ENCODE measurements at places on chromosomes 1 and 21.
A peak's percentile ranks its signal among the peaks of the same experiment; 100 is the strongest.

GRCh38 chr1:237054313-237054712 is 12.3 kb downstream of the RYR2 start:
- DNase-seq = no peak

- no peak for DNase-seq
Observed at GRCh38 chr1:211920141-211920572, 89.6 kb upstream of the LPGAT1 start.

DNA sequence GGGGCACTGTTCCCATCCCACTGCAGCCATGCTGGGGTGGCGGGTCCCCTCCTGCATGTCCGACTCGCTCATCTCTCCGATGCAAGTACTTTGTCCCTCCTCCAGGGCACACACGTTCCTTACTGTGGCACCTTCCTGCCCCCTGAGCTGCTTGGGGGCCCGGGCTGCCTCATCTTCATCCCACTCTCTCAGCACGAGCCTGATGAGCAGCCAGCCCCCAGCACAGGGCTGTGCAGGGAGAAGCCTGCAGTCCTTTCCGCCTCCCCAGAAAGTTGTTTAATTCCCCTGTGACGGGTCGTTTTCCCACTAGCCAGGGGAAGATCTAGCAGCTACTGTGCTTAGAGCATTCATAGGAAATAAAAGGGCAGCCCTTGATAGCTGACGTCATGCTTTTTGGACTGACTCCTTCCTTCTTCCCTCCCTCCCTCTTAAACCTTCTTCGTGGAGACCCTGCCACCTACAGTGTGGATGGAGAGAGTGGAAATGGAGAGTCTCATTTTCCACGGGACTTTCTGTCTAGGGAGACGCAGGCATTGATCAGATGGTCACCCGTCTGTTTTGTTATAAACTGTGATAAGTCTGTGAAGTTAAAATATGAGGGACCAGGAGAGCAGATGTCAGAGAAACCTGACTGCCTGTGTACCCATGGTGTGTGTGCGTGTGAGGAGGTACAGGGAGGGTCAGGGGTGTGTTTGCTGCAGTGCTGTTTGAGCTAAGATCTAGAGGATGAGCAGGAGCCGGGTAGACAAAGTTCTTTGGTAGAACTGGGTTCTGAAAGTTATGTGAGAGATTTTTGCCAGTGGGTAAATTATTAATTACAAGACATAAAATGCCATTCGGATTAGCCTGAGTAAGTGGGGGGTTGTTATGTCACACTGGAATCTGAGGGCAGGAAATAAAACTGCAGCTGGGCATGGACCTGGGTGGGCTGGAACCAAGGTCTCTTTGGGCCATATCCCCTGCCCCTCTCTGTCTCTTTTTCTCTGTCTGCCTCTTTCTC is 34.3 kb downstream of the GPR137B start:
- no peak for DNase-seq

DNA sequence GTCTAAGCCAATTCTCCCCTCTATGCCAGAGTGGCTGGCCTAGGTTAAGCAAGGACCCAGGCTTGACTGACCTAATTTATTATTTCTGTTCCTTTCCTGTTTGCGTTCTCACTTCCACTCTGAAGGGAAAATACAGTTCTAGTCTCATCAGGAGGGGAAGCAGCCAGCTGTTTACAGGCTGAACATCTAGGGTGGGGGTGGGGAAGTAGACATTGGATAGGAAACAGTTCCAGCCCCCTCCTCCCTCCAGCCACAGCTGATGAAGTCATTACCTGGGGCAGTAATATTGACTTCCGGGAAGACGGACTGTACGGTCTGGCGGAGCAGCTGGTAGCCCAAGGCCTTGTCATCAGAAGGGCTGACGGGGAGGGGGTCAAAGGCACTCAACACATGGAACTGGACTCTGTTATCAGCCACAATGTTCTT is 17.6 kb downstream of the PM20D1 start:
- DNase-seq = no peak

- no peak for DNase-seq
Observed at GRCh38 chr1:181133441-181133951, 45.0 kb downstream of the IER5 start.

- no peak for DNase-seq
Observed at GRCh38 chr1:219791766-219792165, 136.6 kb downstream of the SLC30A10 start.

DNA sequence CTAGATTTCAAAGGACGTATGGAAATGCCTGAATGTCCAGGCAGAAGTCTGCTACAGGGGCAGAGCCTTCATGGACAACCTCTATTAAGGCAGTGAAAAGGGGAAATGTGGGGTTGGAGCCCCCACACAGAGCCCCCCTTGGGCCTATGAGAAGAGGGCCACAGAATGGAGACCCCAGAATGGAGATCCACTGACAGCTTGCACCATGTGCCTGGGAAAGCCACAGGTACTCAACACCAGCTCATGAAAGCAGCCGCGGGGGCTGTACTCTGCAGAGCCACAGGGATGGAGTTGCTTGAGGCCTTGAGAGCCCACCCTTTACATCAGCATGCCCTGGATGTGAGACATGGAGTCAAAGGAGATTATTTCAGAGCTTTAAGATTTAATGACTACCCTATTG is 108.7 kb downstream of the DMRTB1 start:
- DNase-seq = no peak

DNA sequence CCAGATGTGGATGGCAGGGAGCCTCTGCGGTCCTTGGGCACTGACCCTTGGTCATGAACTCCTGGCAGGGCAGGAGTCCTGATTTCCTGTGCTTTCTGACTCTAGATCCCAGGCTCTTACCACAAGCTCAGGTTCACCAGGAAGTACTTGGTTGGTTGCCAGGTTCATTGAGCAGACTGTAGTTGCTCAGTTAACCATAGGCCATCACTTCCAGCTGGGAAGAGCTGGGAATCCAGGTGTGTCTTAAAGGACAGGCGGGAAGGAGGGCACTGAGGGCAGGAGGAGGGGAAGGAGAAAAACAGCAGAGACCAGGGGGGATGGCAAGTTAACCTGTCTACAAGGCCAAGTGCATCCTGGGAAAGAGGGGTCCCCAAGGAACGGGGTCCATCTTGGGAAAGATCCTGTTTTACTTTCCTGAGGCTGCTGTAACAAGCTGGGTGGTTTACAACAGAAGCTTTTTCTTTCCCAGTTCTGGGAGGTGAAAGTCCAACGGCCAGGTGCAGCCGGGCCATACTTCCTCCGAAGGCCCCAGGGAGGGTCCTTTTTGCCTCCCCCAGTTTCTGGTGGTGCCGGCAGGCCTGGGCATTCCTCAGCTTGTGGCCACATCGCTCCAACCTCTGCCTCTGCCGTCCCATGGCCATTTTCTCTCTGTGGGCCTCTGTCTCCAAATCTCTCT is 11.6 kb downstream of the KCNAB2 start:
- DNase-seq = no peak

GRCh38 chr1:11337580-11338073 is 64.6 kb downstream of the UBIAD1 start:
- DNase-seq = peak; percentile 8

GRCh38 chr1:18962121-18962721 is 5.7 kb upstream of the IFFO2 start:
- DNase-seq = no peak

GRCh38 chr21:15436031-15436430 is 293.8 kb upstream of the USP25 start:
- no peak for DNase-seq

DNA sequence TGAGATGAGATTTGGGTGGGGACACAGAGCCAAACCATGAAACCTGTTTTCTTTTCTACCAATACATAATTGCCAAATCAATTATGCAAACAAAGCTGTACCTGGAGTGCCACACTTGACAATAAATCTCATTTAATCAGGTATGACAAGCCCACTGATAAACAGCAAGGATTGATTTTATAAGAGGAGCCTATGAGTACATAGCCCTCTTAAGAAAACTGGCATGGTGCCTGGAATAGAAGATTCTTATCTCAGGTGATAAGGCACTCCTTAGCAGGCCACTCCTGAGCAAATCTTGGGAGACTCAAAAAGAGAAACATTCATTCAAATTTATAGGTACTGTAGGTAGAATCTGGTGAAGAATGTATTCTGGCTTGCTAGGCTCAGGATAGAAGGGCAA is 28.6 kb upstream of the PDE4B start:
- no peak for DNase-seq

DNA sequence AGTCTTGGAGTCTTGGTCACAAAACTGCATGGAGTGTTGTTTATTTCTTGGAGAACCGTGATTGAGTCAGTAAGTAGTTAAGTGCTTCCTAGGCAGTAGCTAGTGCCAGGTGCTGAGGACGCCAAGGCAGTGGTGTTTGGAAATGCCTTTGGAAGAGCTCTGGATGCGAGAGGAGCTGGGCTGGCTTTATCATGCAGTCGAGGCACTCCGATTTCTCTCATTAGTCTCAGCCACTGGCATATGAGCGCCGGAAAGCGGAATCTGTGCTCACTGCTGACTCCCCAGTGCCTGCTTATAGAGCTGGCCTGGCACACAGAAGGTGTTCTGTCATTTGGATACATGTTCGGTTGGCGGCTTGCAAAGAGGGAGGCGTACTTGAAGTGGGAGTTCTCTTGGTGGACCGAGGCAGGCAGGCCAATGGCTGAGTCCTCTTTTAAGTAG is 3.6 kb downstream of the TENT5C start:
- no peak for DNase-seq

GRCh38 chr1:94819945-94820746 is at the start of gene SLC44A3:
SLC44A3 (plus strand) TSS chr1:94820357; CDS start chr1:94820452, 95 bp downstream.
- DNase-seq = peak; percentile 23

- DNase-seq = no peak
Observed at GRCh38 chr1:68162761-68163160, 69.6 kb downstream of the WLS start.

DNA sequence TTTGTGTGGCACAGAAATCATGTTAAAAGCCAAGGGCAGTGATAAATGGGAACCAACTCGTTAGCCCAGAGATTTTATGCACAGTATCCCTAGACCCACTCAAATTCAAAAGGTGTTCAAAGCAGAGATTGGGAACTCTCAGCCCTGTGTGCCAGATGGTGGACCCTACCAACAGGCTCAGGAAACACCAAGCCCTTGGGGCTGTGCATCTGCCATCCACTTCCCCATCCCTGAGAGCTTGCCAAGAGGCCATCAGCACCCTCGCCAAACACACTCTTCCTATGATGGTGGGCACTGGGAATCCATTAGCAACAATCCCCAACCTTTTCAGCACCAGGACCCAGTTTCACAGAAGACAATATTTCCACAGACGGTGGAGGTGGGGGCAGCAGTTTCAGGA is 194.2 kb upstream of the NFIA start:
- no peak for DNase-seq

DNA sequence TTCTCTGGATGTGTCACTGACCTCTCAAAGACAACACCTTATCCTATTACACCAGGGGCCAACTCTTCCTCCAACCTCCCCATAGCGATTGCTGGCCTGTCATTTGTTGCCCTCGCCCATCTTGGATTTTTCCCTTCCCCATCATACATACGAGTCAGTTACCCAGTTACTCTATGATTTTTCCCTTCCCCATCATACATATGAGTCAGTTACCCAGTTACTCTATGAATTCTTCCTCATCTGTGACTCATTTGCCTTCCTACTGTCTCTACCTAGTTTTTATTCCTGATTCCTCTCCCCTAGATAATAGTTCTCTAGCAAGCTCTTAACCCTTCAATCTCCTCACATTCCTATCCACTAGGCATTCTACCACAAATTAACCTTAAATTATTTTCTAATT is 178.8 kb downstream of the NR5A2 start:
- DNase-seq = no peak

DNA sequence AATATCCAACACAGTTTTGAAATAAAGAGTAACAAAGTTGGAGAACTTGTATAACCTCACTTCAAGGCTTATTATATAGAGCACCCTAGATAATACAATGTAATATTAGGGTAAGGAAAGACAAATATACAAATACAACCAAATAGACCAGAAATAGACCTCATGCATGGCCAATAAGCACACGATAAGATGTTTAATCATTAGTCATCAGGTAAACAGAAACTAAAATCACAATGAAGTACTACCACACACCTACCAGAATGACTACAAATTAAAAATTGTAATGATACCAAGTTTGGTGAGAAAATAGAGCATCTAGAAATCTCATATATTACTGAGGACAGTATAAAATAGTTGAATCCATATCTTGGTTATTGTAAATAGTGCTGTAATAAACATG is 20.3 kb upstream of the CTTNBP2NL start:
- no peak for DNase-seq

- DNase-seq = no peak
Observed at GRCh38 chr1:208500375-208500774, 256.2 kb upstream of the PLXNA2 start.

DNA sequence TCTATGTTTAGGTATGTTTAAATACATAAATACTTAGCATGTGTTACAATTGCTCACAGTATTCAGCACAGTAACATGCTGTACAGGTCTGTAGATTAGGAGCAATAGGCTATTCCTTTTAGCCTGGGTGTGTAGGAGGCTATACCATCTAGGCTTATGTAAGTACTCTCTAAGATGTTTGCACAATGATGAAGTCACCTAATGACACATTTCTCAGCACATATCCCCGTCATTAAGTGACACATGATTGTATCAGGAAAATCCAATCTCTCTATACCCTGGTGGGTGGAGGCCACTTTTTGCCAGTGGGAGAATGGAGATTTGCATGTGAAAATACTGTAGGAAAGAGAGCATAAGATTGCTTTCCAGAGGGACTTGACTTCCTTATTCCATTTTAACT is 5.5 kb upstream of the TEDDM1 start:
- no peak for DNase-seq

GRCh38 chr1:184743062-184743756 is 11.4 kb downstream of the EDEM3 start:
- DNase-seq = no peak

- DNase-seq = no peak
Observed at GRCh38 chr1:200146100-200146499, 118.6 kb downstream of the NR5A2 start.

- DNase-seq = no peak
Observed at GRCh38 chr1:90488451-90488850, 228.7 kb downstream of the BARHL2 start.

DNA sequence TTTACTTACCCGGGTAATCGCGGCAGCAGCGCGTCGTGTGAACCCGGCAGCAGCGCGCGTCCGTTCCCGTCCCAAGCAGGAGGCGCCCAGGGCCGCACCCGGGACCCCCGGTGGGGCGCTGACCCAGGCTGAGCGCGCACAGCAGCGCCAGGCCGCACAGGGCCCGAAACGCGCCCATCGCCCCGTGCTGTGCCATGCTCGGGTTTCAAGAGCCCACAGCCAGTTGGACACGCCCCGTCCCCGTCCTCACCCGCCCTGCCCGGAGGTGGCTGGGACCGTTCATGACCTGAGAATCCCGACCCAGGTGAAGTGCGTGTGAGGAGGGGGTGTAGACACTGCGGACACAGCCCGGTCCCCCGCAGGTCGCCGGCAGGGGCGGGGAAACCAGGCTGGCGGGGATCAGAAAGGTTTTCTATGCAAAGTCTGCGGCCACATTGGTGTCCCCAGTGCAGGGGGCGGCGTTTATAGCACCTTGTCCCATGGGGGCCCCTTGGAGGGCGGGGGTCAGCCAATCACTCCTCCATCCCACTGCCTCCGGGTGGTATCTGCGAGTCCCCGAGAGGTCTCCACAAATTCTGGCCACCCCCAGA is at the start of gene TNFRSF18:
TSS of gene TNFRSF18 (minus strand) at position 217 of the 590 bp plus-strand sequence. CDS start at position 196, 21 bp downstream.
- no peak for DNase-seq

DNA sequence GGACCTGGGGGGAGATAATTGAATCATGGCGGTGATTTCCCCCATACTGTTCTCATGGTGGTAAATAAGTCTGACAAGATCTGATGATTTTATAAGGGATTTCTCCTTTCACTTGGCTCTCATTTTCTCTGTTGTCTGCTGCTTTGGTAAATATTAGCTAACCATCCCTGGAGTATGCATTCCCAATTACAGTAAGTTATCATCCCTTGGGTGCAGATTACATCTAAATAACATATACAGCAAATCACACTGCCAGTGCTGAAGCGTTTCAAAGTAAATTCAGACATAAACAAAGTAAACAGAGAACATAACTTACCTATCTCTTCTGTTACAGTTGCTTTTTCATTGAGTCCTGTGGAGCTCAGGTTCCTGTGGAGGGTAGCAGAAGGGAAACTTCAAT is 38.6 kb upstream of the IGSF3 start:
- no peak for DNase-seq

Data from substantia nigra (tissue), 51 donors.